ENCODE measurements at places on chromosomes 3 and 15.

DNA sequence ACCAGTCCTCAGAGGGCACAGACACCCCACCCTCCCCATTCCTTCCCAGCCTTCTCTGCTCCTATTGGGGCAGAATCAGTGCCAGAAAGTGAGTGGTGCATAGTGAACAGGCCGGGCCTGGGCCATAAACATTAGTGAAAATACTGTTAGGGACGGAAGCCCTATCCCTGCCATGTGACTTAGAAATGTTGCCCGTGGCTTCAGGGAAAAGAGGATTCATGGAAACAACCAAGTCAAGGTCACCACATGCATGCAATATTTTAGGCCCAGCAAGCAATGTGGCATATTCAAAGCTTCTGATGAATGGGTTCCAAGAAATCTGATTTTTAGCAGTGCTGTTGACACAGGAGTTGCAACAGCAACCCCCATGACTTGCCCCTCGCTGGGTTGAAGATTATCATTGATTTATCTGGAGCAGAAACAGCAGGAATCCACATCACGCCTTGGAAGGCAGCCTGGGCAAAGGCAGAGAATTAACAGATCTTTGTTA, 52.3 kb downstream of the CCNL1 start:
- DNase-seq: no peak

DNA sequence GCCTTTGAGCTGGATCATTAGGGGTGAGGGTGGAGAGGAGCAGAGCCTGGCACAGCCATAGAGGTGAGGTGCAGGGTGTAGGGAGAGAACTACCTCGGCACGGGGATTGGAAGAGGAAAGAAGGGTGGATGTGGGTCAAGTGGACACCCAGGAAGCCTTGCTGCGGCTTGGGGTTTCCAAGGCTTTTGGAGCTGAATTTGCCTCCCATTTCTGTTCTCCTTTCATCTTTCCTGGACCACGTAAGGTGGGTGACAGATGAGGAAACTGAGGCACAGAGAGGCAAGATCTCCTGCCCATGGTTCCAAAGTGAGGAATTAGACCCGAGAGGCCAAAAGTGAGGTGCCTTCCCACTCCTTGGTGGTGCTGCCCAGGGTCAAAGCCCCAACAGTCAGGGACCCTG, 35.4 kb upstream of the SFMBT1 start:
- no peak for DNase-seq

- DNase-seq: no peak
Measured at GRCh38 chr15:22869856-22870255, 31.4 kb downstream of the NIPA2 start.

DNA sequence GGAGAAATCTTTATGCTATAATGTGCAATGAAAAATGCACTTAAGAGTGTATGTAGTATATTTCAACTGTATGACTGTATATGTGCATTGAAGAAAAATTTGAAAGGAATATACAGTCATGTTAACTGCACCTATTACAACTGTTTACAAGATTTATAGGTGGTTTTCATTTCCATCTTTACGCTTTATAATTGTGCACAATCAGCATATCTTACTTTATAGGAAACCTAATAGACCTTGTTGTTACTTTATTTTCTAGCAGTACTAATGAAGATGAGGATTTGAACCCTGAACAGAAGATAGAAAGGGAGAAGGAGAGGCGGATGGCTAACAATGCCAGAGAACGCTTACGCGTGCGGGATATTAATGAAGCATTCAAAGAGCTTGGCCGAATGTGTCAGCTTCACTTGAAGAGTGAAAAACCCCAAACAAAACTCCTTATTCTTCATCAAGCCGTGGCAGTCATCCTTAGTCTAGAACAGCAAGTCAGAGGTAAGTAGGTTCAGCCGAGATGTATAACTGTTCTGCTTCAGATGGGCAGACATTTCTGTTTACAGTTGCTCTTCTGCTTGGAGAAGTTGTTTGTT, 103.4 kb upstream of the CGNL1 start:
- no peak for DNase-seq

DNA sequence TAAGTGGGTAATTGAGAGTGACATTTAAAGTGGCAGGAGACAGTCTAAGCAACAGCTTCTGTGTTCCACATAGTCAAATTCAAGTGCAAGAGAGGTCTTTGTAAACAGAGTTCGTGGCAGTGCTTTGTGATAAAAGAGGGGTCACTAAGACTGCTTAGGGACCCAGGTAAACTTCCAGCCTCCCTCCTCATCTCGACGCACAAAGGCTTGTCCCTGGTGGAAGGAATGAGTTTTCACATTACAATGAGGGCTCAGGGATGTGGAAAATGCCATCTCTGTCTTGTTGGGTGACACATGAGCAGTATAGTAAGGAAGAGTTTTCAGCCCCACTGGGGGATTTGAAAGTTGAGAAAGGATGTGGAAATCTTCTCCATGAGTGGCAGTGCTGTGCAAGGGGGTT, 7.3 kb downstream of the GMNC start:
- no peak for DNase-seq

DNA sequence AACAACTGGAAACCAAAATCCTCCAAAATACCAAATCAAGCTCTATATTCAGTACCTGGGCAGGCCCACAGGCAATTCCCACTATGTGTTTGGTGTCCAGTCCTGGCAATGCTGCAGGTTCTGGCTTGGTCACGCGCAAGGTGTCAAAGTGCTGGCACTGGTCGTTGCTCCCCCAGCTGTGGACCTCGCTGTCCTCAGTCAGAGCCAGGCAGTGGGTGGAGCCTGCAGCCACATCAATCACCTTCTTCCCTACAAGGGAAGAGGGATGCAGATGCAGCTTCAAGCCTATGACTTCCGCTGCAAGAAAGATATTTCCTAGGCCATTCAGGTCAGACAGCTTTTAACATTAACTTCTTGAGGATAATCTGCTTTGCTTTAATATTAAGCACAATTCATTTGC, 61.3 kb downstream of the HERC2 start:
- DNase-seq: no peak

DNA sequence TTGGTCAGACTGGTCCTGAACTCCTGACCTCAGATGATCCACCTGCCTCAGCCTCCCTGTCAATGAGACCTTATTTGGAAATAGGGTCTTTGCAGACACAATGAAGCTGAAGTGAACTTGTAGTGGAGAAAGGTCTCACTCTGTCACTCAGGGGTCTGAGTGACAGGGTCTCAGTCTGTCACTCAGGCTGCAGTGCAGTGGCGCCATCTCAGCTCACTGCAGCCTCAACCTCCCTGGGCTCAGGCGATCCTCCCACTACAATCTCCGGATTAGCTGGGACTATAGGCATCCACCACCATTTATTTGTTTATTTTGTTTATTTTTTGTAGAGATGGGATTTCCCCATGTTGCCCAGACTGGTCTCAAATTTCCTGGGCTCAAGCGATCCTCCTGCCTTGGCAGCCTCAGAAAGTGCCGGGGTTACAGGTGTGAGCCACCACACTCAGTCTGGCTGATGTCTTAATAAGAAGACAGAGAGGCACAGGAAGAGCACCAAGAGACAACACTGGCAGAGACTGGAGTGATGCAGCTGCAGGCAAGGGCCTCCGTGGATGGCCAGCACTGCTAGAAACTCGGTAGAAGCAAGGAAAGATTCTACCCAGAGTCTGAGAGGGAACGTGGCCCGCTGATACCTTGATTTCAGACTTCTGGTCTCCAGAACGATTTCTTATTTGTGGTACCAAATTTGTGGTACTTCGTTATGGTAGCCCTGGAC, 26.2 kb upstream of the RAF1 start:
- DNase-seq: no peak

DNA sequence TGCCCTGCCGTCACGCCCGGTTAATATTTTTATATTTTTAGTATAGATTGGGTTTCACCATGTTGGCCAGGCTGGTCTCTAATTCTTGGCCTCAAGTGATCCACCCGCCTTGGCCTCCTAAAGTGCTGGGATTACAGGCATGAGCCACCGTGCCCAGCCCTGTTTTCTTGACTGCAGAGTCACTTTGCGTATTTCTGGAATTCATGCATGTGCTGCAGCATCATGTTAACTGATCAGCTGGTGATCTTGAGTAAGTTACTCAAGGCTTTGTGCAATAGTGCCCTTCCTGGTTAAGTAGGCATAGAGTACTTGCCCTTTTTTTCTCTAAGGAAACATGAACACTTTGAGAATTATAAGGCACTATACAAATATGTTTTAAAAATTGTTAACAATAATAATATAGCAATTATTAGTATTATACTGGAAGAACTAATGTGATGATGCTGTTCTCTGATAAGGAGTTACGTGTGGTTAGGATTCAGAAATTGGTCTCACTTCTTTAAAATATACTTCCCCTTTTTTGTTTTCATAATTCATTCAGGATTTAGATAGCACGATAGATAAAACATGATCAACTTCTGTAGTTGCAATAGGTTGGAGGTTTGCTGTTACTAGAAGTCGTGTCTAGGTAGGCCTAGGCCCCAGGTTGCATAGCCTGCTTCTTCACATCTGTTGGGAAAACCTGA, 33.6 kb downstream of the GPR171 start:
- no peak for DNase-seq

- DNase-seq: no peak
Measured at GRCh38 chr3:48826451-48826850, 21.2 kb downstream of the PRKAR2A start.

DNA sequence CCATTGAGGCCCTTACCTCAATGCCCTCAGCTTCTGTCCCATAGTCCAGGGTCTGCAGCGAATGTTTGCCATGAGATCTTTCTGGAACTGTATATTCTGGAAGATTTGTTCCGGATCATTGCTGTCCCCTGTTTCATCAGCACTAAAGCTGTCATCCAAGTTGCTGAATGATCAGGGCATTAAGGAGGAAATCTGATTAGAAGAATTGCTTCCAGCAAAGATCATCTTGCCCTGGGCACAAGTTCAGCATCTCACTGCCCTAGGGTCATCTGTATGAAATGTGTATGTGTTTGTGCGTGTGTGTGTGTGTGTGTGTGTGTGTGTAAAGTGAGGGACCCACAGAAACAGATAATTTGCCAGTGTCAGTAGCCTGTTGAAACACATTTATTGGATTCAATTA, 1.4 kb downstream of the TMC3 start:
- DNase-seq: no peak

GRCh38 chr3:114958930-114959329, 188.2 kb downstream of the ZBTB20 start:
- DNase-seq: no peak

GRCh38 chr15:52584414-52584813, 15.6 kb upstream of the ARPP19 start:
- DNase-seq: no peak

DNA sequence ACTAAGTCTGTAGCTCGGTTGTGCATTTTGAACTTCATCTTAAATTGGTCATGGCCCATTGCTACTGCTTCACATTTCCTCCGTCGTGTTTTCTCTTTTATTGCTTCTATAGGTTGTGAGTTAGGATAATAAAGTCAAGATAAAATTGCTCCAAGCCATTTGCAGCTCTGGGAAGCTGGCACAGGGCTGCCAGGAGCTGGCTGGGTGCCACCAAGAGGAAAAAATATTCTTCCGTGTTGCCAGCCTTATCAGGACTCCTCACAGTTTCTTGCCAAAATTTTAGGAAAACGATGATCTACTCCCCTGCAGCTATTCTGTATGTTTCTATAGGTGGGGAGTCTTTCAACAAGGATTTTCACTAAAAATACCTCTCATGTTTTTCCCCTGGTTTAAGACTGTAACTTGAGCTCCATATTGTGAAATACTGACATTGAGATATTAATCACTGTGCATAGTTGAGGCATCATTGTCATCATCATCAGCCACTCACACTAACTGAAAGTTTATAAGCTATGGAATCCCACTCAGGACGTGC, 55.4 kb upstream of the PIAS1 start:
- DNase-seq: no peak

GRCh38 chr3:64398476-64398875, 173.2 kb upstream of the PRICKLE2 start:
- DNase-seq: no peak

DNA sequence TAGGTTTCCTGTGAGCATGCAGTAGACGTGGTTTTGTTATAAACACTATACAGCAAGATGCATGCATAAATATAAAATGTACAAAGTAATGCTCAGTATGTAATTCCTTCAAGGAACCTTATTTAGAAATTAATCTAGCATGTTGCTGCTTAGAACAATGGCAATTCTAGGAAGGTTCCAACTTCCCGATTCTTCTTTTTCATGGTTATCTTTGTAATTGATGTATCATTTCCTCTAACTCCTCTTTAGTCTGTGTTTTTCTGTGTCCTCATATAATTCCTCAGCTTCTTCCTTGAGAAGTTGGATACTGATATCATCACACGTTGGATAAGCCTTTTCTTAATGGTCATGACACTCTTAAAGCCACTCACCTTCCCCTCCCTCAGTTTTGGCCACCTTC, 3.5 kb downstream of the TSEN2 start:
- DNase-seq: no peak

- no peak for DNase-seq
Measured at GRCh38 chr3:55226696-55227095, 260.4 kb downstream of the WNT5A start.

DNA sequence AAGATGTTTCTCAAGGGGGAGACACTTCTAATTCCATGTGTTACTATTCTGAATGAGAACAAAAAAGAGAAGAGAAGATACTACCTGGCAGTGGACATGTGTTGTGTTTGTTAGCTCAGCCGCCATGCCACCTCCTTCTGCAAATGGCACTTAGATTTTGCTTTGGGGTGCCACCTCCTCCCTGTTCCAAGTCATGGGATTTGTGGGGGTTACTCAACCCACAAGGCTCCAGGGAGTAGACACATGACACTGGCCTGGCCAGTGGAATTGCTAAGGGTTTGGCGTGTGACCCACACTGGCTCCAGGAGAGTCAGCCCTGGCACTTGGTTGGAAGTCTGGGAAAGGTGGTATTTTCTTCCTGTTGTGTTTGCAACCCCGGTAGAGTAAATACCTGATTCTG, 129.1 kb downstream of the ZNF621 start:
- DNase-seq: no peak

DNA sequence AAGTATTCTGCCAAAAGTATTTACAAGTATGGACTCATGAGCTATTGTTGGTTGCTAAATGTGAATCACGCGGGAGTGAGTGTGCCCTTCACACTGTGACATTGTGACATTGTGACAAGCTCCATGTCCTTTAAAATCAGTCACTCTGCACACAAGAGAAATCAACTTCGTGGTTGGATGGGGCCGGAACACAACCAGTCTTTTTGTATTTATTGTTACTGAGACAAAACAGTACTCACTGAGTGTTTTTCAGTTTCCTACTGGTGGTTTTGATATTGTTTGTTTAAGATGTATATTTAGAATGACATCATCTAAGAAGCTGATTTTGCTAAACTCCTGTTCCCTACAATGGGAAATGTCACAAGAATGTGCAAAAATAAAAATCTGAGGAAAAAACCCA, 30.3 kb downstream of the SYNM start:
- no peak for DNase-seq

DNA sequence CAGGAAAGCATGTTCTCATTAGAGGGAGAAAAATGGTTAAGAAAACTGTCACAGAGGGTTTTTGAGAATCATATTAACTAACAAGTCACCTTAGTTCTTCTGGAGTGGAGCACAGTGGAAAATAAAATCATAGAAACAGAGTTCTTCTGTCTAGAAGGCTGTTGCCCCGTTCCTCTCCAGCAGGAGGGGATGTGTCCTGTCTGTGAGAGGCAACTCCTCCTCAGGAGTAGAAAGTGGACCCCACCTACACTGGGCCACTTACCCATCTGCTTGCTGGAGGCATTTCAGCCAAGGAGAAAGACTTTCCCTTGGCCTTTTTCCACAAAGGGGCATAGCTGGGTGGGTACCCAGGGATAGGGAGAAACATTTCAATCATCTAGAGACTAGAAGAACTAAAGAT, 106.6 kb downstream of the SSR3 start:
- peak; percentile 7 for DNase-seq
